Karpas-422 (cell line): ENCODE measurements at places on chromosomes 2 and 18.

GRCh38 chr18:59464486-59464885 is 105.4 kb upstream of the LMAN1 start:
- no peak for DNase-seq

DNA sequence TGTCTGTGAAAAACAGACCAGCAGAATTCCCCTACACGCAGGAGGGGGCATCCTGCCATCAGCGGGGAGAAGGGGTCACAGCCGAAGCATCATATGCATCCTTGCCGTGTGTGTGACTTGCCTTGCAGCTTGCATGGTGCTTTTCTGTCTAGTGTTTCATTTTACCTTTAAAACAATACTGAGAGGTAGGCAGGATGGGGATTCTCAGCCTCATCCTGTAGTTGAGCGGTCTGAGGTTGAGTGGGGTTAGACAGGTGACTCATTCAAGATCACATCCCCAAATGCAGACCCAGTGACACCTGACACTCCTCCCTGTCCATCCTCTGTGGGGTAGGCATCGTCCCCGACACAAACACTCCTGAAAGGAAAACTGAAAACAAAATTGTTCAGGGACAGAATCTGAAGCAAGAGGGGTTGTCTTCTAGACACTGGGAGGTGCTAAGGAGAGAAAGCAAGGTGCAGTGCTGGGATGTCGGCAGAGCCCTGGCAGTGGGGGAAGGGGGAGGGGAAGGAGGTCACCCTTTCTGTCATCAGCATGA is 7.9 kb downstream of the ARL4C start:
- DNase-seq, result no peak

GRCh38 chr2:12175323-12175722 is 428.9 kb downstream of the LPIN1 start:
- no peak for DNase-seq

DNA sequence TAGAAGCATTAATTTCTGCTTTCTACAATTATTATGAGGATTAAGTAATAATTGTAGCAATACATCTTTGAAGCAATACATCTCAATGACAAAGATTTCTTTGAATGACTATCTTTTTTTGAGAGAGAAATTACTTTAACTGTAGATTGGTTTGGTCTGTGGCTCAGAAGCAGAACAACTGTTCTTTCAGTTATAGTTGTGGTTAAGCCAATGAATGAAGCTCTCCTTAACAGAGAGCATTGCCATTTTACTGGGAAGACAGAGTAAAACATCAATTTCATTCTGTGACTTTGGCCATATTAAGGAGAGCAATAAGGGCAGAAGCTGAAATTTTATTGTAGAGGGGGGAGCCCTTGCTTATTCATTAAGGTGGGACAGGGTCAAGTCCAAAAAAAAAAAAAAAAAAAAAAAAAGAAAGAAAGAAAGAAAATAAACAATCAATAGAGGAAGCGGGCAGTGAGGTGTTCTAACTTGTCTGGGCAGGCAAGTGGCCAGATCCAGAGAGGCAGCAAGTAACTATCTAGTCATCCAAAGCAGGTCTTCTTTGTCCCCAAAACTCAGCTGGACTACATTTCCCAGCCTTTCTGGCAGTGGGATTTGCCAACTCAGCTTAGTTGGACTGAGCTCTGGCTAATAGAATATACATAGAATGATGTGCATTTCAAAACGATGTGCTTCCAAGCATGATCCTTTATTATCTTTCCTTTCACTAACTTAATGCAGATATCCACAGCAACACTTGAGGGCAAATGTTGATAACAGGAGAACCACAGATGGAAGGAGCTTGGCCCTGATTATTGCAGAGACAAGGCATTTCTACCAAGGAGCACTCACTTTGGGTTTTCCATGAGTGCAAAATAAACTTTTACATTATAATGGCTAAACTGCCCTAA is 462.7 kb upstream of the CDH20 start:
- DNase-seq, result no peak

DNA sequence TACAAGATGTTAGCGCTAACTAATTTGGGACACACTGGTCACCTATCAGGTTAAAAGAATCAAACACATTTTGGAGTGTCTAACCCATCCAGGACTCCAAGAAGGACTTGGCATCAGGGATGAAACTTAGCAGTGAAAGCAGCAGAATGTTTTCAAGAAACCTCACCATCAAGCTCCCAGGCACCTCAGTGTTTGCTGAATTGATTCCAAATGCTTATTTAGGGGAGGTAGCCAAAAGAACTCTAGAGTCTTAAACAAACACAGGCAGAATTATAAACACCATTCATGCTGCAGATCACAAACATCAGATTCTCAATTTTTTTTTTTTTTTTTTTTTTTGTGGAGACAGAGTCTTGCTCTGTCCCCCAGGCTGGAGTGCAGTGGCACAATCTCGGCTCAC is 122.8 kb upstream of the UXS1 start:
- no peak for DNase-seq

GRCh38 chr2:127586746-127587295 is 51.3 kb downstream of the MYO7B start:
- DNase-seq, result no peak

- no peak for DNase-seq
Observed at GRCh38 chr2:70990216-70990615, 4.5 kb downstream of the TEX261 start.

- DNase-seq, result no peak
Observed at GRCh38 chr2:176094349-176094748, 1.8 kb downstream of the HOXD13 start.

- DNase-seq, result no peak
Observed at GRCh38 chr2:112253261-112253815, 1.5 kb downstream of the ZC3H8 start.

GRCh38 chr2:226031647-226032501 is 632.4 kb downstream of the NYAP2 start:
- no peak for DNase-seq

DNA sequence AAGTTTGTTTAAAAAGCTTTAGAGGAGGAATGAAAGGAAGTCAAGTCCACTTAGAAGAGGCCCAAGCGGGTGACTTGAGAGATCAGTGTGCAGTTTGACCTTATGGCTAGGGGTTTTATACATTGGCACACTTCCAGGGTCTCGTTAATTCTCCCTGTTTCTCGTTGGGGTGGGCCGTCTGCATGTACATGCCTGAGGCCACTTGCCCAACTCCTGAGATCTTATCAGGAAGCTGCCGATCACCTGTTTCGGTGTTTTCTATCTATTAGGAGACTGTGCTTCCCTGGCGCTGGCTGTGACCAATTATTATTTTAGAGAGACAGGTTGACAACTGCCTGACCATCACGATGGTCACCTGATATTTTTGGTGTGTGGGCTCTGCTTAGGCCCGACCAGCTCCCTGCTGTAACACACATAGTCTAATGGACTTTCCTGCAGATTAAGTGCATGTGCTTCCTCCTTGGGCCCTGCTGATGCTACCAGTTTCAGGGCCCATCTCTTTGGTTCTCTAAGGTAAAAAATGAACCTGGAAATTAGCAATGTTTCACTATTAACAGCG is 31.0 kb upstream of the MSH6 start:
- no peak for DNase-seq

GRCh38 chr2:144358979-144359541 is 160.9 kb downstream of the ZEB2 start:
- no peak for DNase-seq

DNA sequence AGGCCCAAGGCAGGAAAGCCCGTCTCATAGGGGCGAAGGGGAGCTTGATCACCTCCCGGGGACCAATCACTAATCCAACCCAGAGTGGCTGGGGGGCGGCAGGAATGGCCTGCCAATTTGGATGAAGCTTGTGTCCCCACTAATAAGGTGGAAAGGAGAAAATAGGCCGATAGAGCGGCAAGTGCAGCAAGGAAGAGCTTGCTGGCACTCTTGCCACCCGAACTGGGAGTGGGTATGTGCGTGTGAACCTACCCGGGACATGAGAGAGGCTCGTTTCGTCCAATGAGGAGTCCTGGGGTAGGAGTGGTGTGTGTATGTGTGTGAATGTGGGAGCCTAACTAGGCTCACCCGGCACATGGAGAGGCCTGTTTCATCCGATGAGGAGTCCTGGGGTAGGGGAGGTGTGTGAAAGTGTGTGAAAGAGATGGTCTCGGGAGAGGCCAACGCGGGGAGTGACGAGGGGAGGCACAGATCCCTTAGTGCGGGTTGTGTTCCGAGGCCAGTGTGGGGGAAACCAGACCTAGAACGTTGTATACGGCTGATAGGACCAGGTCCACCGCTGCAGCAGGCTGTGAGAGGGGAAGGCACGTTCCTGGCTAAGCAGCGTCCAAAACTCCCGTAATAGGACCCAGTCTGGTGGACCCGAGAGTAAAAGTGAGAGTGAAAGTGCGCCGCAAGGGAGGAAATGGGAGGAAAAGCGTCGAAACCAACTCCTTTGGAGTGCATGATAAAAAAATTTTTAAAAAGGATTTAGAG is 47.1 kb upstream of the SELENOI start:
- peak; percentile 47 for DNase-seq

DNA sequence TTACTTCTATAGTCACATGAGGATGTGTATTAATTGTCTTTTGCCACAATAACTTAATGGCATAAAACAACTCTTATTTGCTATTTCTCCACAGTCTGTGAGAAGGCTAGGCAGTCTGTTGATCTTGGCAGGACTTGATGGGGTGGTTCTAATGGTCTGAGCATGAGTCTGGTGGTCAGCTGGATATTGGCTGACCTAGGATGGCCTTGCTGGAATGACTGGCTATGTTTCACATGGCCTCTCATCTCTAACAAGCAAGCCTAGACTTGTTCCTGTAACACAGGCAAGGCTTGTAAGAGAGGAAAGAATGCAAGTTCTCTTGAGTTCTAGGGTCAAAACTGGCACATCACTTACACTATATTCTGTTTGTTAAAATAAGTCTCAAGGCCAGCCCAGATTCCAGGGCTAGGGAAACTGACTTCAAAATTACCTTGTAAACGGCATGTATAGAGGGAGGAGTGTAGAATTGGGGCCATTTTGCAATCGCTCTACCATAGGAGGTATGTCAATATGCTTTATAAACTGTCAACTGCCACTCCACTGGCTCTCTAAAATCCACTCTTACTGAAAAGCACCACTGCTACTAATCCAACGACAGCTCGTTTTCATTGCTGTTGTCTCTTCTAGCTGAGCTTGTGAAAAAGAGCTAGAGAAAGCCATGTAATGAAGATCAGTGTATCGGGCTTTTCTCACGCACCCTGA is 325.0 kb upstream of the PKDCC start:
- DNase-seq, result no peak

DNA sequence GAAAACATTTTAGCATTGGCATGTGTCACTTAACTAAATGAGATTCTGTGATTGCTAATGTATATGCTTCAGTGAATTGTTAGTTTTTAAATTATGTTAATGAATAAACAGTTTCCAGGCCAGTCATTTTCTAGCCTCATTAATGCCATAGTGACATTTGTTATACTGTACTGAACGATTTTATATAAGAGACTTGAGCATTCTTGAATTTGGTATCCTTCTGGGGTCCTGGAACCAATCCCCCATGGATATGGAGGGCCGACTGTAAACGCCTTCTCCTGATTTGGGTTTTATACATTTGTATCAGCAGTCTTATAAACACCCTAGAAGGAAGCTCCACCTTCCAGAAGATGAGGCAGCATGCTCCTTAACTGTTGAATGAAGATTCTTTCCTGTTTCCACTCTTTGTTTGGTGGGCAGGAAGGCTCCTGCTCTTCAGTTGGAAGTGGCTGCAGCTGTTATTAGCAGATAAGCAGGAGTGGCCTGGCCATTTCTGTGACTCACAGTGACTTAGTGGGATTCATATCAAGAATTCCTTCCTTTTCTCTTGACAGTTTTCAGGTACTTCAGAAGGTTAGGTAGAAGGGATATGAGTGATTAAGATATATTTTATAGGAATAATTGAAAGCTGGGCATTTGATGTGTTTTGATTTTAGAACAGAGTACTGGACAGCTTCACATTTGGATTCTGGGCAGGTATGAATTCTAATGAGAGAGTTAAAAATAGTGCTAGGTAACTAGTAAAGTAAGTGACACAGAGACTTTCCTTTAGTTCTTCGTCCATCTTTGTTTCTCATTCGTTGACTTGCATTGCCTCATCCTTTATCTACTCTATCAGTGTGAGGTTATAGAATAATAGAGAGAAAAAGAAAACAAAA is 124.9 kb downstream of the PLCL1 start:
- no peak for DNase-seq

- no peak for DNase-seq
Observed at GRCh38 chr2:101981504-101981903, 10.3 kb upstream of the IL1R2 start.

- peak; percentile 75 for DNase-seq
Observed at GRCh38 chr2:60555783-60556139, 2.3 kb upstream of the BCL11A start.

GRCh38 chr2:224638301-224638823 is 53.2 kb upstream of the CUL3 start:
- peak; percentile 44 for DNase-seq

GRCh38 chr2:196914867-196915460 is 11.5 kb downstream of the PGAP1 start:
- no peak for DNase-seq

- peak; percentile 39 for DNase-seq
Observed at GRCh38 chr2:196077821-196078220, 9.2 kb upstream of the DNAH7 start.

DNA sequence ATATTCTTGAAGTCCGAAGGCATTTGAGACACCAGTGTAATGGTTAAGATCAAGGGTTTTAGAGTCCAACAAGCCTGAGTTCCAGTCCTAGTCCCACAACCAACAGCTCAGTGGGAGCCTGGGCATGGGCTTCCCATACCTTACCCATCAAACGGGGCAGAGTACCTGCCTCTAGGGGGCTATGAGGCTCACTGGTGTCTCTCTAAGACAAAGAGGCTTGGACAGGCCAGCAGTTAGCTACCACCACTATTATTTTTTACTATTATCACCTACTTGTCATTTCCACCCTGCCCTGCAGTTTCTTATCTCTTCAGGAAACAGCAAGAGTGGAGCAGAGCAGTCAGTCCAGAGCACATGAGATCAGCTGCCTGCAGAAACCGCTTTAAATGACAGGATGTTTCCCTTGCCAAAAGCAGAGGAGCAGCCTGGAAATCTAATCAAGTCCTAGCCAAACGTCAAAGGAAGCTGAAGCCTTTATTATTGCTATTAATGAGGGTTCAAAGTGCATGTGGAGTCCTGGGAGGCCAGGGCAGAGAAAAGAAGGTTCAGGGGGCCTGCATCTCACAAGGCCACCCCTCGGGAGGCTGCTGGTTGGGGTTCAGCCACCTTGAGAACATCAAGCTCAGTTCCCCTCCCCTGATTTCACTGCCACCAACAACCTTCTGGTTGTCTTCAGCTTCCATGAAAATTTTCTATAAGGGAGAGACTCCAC is 66.6 kb downstream of the STPG4 start:
- DNase-seq, result no peak

- peak; percentile 83 for DNase-seq
Observed at GRCh38 chr2:23624378-23624777, 239.4 kb downstream of the KLHL29 start.

DNA sequence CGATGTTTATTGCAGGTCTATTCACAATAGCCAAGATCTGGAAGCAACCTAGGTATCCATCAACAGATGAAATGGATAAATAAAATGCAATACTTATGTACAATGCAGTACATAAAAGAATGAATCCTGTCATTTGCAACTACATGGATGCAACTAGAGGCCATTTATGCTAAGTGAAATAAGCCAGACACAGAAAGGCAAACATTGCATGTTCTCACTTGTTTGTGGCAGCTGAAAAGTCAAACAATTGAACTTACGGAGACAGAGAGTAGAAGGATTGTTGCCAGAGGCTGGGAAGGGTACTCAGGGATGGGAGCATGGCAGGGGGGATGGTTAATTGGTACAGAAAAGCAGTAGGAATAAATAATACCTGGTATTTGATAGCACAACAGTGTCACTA is 563.9 kb downstream of the TMX3 start:
- DNase-seq, result no peak

- DNase-seq, result no peak
Observed at GRCh38 chr2:180202467-180202951, 195.4 kb upstream of the CWC22 start.

GRCh38 chr2:222710736-222711135 is 39.3 kb downstream of the MOGAT1 start:
- DNase-seq, result no peak
